Astrocyte (in vitro differentiated cells and primary cell): ENCODE measurements at places on chromosomes 5 and 9. TPM values are rescaled to one million over a fixed set of nuclear protein-coding genes. Genes with fewer than 3 reads are reported as not detected.

GRCh38 chr5:170475294-170476000 lies 28.4 kb upstream of the KCNIP1 start:
- no peak for DNase-seq

- DNase-seq = no peak
Observed at GRCh38 chr5:179869641-179870402, 11.2 kb upstream of the MRNIP start.

- no peak for DNase-seq
Observed at GRCh38 chr5:27402828-27403227, 364.4 kb upstream of the CDH9 start.

- DNase-seq = peak; percentile 24
Observed at GRCh38 chr9:34591248-34591916, 1.9 kb upstream of the CNTFR start.

DNA sequence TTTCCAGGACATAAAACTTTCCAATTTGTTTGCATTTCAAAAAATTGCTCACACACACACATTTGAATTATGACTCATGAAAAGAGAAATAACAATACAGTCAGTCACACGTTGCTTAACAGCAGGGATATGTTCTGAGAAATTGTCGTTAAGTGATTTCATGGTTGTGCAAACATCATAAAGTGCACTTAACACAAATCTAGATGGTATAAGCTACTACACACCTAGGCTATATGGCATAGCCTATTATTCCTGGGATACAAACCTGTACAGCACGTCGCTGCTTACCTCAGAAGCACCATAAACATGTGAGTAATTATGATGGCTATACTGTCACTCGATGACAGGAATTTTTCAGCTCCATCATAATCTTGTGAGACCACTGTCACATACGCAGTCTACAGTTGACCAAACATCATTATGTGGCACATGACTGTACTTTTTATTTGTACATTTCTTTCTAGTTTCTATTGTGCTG lies 378.2 kb downstream of the ACTL7B start:
- DNase-seq = peak; percentile 83

DNA sequence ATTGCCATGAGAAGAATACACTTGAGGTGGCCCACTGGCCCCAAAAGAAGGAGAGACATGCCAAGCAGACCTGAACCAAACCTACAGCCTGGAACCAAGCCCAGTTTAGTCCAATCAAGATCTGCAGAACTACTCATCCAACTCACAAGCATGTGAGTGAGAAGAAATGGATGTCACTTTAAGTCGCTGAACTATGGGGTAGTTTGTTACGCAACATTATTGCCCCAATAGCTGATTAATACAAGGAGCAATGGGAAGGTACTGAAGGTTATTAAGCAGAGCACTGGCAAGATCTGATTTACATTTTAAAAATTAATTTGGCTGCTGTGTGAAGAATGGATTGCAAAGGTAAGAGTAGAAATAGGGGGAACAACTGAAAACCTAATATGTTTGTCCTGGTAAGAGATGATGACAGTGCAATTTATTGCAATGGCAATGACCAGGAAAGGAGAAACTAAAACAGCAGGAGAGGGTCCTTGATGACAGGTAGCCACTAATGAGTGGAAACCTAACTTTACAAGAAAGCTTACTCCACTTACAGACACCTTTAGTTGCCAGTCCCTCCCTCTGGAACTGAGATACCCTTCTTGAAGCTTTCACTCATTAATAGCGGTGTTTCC lies 132.9 kb upstream of the GRIA1 start:
- no peak for DNase-seq

- DNase-seq = no peak
Observed at GRCh38 chr5:149826574-149826973, 96.5 kb downstream of the PPARGC1B start.

DNA sequence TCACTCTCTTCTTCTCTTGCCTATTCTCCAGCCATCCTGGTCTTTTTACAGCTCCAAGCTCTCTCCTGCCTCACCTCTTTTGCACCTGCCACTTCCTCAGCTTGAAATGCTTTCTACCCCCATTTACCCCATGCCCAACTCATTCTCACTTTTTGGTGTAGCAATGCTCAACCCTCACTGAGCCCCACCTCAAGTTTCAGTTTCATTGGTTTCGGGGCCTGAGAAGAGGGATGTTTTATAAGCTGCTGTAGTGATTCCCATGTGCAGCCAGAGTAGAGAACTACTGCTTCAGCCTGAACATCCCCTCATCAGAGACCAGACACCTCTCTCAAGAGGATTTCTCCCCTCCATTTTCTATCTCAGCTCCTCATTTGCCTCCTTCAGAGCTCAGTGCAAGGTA lies 45.2 kb upstream of the FYB1 start:
- no peak for DNase-seq

- DNase-seq = no peak
Observed at GRCh38 chr5:84791730-84792129, 407.1 kb upstream of the EDIL3 start.

GRCh38 chr9:38439916-38440301 lies 15.7 kb upstream of the IGFBPL1 start:
- no peak for DNase-seq

DNA sequence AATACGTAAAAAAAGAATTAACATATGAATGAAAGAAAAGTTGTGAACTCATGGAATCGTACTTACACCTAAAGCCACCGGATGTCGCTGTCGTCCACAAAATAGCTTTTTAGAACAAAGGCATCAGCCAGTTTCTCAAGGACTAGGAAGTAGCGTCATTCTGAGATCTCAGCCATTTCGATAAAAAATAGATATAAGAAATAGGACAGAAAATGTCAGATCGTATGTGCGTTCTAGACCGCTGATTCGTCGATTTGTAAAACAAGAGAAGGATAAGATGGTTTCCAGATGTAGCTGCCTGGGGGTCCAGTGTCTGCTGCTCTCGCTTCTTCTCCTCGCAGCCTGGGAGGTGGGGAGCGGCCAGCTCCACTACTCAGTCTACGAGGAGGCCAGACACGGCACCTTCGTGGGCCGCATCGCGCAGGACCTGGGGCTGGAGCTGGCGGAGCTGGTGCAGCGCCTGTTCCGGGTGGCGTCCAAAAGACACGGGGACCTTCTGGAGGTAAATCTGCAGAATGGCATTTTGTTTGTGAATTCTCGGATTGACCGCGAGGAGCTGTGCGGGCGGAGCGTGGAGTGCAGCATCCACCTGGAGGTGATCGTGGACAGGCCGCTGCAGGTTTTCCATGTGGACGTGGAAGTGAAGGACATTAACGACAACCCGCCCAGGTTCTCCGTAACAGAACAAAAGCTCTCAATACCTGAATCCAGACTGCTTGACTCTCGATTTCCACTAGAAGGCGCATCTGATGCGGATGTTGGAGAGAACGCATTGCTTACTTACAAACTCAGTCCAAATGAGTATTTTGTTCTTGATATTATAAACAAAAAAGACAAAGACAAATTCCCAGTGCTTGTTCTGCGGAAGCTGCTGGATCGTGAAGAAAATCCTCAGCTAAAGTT lies at the start of gene PCDHA10:
Gene PCDHA10, plus strand, starts transcription at position 126 of the 903 bp plus-strand sequence. Its CDS starts 152 bp downstream, at position 278.
- no peak for DNase-seq

DNA sequence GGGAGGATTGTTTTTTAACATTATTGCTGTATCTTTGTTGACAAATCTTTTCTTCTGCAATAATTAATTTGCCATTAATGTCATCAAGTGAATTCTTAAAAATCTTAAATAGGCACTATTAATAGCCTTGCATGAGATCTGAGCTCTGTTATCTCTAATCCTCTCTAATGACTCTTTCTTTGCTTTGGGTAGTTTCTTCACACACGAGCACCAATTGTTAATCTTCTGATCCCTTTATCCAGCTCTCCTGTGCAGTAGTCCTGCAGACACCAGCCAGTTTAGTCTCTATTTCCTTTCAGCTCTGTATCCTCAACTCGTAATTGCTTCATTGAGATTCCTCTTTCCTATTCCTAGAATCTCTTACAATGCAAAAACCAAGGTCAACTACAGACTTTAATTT lies 8.1 kb downstream of the SPINK14 start:
- no peak for DNase-seq

DNA sequence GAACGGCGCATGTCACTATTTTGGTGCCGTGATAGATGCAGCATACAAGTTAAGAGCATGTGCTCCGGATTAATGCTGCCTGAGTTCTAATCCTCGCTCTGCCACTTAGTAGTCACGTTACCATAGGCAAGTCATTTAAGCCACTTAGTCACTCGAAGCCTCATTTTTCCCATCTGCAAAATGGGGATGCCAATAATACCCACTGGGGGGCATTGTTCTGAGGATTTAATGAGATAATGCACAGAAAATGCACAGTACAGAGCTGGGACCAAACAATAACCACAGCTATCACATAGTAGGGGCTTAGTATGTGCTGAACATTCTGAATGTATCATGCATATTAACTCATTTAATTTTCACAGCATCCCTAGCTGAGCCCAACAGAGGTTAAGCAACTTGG lies 9.1 kb downstream of the NIPAL4 start:
- DNase-seq = no peak

DNA sequence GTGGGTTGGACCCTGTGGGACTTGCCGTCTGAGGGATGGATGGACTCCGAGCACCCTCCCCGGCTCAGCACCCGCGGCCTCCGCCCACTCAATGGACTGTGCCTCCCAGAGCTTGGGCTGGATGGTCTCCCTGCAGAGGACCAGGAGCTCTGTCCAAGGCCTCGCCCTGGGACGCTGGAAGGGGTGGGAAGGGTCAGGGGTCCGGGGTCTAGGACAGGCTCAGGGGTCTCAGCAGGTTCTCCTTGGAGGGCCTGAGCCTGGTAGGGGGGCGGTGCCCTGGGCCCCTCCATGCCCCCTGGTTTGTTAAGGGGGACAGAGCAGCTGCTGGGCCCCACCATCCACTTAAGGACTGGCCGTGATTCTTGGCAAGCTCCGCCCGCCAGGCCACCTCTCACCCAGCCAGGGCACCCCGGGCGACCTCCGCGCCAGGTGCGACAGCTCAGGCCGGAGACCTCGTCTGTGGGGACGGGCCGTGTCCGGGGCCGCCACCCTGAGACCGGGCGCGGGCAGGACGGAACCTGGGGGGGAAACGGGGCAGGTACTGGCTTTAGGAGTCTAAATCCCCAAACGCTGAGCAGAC lies 29.2 kb downstream of the EXOC3 start:
- DNase-seq = peak; percentile 12

DNA sequence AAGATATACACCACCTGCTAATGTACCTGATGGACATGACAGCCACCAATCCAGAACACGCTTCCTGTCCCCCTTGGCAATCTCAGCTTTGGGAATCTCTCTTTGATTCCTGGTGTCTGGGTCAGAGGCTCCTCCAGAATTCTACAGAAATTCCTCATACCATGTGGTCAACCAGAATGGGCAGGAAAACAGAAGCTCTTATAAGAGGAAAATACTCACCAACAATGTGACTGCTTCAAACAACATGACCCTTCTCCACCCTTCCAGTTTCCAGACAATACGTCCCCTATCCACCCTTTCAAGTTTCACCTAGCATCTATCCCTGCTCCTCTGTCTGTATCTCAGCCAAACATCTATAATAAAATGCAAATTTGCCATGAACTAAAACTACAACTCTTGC lies 247.2 kb downstream of the DENND1A start:
- no peak for DNase-seq

DNA sequence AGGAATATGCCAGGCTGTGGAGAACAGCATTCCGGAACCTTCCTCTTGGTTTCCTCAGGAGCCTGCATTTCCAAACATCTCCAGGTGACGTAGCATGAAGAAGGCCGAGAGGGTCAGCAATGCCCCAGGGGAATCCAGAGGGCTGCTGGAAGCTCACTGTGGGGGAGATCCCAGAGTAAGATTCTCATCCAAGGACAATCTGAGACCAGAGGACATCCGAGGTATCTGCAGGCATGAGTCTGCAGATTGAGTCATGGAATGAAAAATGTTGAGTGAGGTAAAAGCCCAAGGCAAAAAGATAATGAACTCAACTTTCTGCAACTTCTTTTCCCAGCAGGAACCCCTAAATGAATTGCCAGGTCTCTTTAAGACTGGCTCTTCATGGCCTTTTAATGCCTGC lies 73.5 kb downstream of the KIF4B start:
- no peak for DNase-seq

DNA sequence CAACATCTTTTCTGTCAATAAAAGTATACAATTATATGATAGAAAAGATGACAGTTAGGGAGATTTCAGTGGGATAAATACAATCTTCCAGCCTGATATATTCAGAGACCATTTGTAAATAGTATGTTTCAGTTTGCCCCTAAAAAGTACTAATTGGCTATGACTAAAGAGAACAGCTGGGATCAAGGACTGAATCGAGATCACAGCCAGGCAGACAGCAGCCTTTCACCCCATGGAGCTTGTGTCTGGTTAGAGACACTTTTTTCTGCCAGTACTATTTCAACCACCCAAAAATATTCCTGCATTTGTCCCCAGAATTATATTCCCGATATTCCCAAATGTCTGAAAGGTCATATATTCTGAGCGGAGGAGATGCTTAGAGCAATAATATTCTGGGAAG lies 577.3 kb upstream of the TLE4 start:
- DNase-seq = no peak

- DNase-seq = no peak
Observed at GRCh38 chr9:6575324-6576034, 70.0 kb downstream of the GLDC start.

- no peak for DNase-seq
Observed at GRCh38 chr5:139795074-139796001, at the start of gene PSD2. TSS of gene PSD2 (plus strand) at chr5:139795808. CDS start at chr5:139809441, 13,633 bp downstream.

Gene NIPAL4
- total RNA-seq = 7.1 and 10.8 TPM in 2 replicates

Gene CD14
- 0.16 and 0.34 TPM in 2 replicates for total RNA-seq

Gene ANGPTL2
- total RNA-seq = 17.5 and 21.3 TPM in 2 replicates

Gene ZNF474
- total RNA-seq = 0.38 and 0.45 TPM in 2 replicates

Gene TRIM52
- 6.5 and 7.3 TPM in 2 replicates for total RNA-seq

Gene PIP5K1B
- 0.29 and 1.3 TPM in 2 replicates for total RNA-seq

Gene DBN1
- total RNA-seq = 350 and 371 TPM in 2 replicates
